ENCODE measurements at places on chromosomes 13 and 19.

GRCh38 chr19:1416014-1416841 is 8.8 kb downstream of the DAZAP1 start:
- no peak for DNase-seq

DNA sequence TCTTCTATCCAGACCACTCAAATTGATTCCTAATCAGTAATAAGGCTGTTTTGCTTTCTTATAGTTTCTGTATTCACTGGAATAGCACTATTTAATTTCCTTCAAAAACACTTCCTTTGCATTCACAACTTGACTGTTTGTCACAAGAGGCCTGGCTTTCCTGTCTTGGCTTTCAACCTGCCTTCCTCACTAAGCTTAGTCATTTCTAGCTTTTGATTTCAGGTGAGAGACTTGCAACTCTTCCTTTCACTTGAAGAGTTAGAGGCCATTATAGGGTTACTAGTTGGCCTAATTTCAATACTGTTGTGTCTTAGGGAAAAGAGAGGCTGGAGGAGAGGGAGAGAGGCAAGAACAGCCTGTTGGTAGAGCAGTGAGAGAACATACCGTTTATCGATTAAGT is 47.0 kb downstream of the SACS start:
- DNase-seq: no peak

DNA sequence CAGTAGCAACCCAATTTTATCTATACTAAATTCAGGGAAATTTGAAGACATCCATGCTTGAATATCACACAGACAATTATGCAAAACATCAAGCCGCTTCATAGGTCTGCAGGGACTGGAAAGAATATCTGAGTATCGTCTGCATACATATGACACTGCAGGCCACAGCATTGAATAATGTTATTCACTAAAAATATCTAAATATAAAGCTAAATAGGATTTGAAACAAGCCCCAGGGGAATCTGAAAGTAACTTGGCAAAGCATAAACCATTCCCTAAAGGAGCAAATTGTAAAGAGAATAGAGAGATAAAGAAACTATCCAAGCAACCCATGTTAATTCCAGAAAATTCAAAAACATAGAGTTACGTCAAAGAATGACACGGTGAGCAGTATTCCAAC is 1251.0 kb downstream of the PCDH17 start:
- no peak for DNase-seq

DNA sequence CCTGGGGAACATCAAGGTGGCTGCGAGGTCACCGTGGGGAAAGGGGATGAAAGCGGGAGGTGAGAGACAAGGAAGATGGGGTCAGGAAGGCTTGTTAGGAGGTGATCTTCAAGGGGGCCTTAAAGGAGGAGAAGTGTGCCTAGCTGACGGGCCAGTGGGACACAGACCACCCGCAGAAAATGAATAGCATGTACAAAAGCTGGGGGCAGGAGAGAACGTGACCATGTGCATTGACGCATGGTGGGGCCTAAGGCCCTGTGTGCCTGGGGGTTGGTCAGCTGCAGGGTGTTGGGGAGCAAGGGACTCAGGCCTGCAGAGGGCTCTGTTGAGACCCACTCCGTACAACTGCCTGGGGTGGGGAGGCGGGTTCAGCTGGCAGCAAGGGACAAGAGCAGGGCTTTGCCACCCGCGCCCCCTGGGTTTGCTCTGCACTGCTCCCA is 5.9 kb downstream of the RAB8A start:
- DNase-seq: no peak

DNA sequence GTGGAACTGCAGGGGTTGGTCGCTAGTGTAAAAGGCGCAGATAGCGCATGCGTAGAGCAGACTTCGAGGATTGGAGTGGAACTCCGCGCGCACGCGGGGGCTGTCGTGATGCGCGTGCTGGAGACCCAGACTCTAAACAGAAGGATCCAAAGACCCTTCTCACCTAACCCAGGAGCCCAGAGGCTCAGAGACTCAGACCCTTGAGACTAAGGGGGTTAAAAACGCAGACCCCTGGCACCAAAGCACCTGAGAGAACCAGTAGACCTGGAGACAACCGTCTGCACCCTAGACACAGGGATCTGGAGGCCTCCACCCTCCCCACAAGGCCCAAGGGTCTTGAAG is 567 bp upstream of the CTU1 start:
- DNase-seq: no peak

DNA sequence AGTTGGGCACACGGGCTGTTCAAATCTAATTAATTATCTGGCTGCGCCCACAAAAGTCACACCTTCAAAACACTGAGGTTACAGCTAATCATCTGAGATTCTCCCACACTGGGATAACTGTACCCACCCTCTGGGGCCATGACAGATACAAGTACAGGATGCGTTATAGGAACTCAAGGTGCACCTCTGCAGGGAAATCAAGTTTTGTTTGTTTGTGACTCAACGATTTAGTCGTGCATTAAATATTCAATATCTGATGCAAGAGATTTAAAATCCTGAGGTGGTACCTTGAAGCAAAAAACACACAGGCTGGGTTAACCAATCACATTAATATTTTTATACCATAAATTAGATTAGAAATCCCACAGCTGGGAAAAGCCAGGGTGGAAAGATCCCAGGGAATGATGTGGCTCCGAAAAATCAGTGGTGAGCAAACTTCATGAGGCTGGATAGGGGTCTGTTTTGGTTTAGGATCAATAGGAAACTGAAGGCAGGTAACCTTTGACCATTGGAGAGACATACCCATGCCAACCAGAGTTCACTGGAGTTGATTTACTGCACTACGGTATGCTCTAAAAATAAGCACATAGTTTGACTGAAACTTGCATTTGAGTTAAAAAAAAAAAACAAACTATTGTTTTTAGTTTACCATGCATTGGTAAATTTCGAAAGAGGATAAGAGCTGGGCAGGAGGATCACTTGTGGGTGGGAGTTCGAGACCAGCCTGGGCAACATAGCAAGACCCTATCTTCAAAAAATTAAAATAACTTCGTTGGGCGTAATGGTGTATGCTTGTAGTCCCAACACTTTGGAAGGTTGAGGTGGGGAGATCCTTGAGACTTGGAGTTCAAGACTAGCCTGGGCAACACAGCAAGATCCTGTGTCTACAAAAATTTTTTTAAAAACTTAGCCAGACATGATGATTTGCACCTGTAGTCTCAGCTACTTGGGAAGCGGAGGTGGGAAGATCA is 23.9 kb upstream of the CEBPG start:
- DNase-seq: no peak

- no peak for DNase-seq
Measured at GRCh38 chr13:114104655-114105520, 27.5 kb downstream of the RASA3 start.

GRCh38 chr19:32543115-32543900 is 37.7 kb upstream of the PDCD5 start:
- DNase-seq: no peak

GRCh38 chr13:93101226-93101734 is 125.3 kb upstream of the GPC6 start:
- no peak for DNase-seq

- DNase-seq: no peak
Measured at GRCh38 chr13:73259061-73260017, 200.5 kb downstream of the KLF5 start.

- no peak for DNase-seq
Measured at GRCh38 chr19:3024509-3024869, 4.6 kb downstream of the TLE2 start.

- DNase-seq: no peak
Measured at GRCh38 chr13:28576067-28576466, 81.1 kb upstream of the FLT1 start.

DNA sequence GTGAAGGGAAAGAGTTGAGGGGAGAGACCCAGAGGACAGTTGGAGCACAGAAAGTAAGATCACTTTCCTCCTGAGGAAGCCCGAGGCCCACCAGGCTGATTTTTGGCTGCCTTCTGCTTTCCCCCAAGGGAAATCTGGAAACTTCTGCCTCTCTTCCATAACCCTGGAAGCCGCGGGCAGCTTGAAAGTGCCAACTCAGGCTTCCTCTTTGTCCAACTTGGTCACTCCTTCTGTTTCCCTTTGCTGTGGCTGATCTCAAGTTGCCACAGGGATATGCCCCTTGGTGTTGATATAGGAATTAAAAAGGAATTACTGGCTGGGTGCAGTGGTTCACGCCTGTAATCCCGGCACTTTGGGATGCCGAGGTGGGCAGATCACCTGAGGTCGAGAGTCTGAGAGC is 5.7 kb upstream of the CD70 start:
- no peak for DNase-seq

DNA sequence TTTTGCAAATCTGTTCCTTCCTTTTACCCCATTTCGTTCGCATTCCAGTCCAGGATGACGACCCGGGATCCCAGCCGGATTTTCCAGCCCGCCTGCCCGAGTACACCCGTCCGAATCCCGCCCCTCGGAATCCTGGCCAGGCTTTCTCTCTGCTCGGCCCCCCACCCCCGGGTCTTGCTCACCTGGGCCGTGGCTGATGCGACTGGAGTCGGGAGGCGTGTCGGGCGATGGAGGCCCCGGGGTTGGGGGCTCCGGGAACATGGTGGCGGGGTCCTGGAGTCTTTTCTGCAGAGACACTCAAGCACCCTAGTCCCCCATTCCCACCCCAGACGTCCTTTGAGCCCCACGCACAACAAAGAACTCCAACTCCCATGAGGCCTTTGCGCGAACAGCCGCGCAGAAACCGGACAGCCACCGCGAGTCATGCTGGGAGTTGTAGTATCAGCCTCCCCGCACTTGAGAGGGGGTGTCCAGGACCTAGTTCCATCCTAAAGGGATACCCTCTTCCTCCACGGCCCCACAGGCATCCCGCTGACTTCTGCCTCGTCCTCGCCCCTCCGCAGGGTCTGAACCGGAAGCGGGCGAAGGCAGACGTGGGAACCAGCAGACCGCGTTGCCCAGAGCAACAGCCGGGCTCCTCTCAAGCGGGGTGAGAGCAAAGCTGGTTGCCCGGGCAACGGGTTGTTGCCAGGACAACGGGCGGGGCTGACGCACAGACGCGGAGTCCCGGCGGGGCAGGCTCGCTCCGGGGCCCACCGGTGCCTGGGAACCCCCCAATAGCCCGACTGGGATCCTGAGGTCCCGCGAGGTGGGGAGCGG is 1.1 kb downstream of the SYT5 start:
- peak; percentile 82 for DNase-seq

- DNase-seq: no peak
Measured at GRCh38 chr13:100196375-100196774, 107.5 kb downstream of the PCCA start.

DNA sequence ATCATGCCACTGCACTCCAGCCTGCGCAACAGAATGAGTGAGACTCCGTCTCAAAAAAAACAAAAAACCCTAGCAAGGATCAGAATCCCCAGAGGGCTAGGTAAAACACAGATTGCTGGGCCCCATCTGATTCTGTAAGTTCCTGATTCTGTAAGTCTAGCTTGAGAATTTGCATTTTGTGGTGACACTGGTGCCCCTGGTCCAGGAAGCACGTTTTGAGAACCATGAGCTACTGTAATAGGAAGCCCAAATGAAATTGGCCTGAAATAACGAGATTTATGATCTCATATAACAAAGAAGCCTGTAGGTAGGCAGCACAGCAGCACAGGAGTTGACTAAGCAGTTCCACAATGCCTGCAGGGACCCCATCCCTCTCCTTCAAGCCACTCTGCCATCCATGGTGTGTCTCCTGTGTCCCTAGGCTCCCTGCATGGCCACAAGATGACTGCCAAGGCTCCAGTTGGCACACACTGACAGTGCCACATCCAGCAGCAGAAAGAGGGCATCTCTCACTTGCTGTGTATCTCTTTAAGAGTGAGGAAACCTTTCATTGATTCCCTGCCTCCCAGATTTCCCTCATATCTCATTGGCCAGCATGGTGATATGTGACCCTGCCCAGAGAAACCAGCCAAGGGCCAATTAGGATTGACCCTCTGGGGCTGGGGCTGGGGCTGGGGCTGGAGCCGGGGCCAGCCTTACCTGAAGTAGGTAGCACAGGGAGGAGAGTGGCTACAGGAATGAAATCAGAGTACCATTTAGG is 21.7 kb downstream of the SIPA1L3 start:
- no peak for DNase-seq

GRCh38 chr13:98997738-98998641 is 20.1 kb upstream of the DOCK9 start:
- DNase-seq: no peak

GRCh38 chr19:43518051-43518450 is 8.9 kb downstream of the ETHE1 start:
- DNase-seq: no peak

- DNase-seq: no peak
Measured at GRCh38 chr19:15251010-15251748, 18.9 kb upstream of the EPHX3 start.

DNA sequence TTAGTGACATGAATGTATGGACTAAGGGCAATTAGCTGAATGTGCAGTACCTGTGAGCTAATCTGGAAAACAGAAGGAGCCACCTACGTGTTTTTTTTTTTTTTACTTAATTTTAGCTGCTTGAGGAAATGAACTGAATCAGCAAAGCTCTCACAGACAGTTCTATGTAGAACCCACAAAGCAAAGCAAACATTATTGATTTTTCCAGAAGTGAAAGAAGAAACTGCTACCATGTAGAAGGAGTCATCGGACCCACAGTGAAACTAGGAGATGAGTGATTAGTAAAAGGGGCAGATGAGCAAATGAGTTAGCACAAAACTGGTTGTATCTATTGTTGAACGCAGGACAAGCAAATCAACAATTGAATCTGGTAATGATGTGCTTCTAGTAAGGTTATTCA is 94.1 kb upstream of the SLC7A1 start:
- DNase-seq: no peak

DNA sequence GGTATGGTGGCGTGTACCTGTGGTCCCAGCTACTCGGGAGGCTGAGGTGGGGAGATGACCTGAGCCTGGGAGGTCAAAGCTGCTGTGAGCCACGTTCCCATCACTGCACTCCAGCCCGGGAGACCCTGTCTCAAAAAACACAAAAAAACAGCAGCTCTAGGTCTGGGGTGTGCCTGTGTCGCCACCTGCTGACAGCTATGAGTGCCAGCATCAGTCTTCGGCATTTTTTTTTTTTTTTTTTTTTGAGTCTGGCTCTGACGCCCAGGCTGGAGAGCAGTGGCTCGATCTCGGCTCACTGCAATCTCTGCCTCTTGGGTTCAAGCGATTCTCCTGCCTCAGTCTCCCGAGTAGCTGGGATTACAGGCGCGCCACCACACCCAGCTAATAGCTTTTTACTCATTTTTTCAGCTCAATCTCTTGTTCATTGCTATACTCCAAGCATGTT is 10.1 kb downstream of the AP2S1 start:
- no peak for DNase-seq

Data from stimulated activated CD8-positive, alpha-beta memory T cell treated with anti-CD3 and anti-CD28 coated beads, Interleukin-7, amount 100 ng/mL, for 4 hours (primary cell).